ENCODE measurements at places on chromosomes 11 and 22. TPM values are rescaled to one million over a fixed set of nuclear protein-coding genes. Genes with fewer than 3 reads are reported as not detected.

DNA sequence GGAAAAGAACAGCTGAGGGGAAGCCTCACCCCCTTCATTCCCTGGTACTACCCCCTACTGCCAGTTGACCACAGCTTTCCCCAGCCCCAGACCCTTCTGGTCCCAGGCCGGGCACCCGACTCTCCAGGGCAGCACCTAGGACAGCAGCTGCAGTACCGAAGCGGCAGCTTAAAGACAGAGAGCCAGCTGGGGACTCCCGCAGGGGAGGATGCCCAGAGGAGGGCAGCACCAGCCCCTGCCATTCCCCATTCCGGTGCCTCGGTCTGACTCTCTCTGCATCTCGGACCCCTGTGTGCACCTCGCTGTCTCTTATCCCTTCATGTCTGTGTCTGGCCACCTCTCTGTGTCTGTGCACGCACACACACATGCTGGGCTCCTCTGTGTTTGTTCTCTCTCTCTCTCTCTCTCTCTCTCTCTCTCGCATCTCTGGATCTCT lies 9.4 kb downstream of the IGSF9B start:
- no peaks in the 10 kb centered on the region for H3K36me3 ChIP-seq
- peaks cover 25% of the 10 kb centered on the region for H3K4me1 ChIP-seq
- no peak overlapping the region for H3K27ac ChIP-seq
- H3K27me3 ChIP-seq, result peaks cover 25% of the 10 kb centered on the region
- H3K4me3 ChIP-seq, result no peak overlapping the region

GRCh38 chr22:23033116-23033905 lies 37.0 kb upstream of the GNAZ start:
- H3K4me1 ChIP-seq, result peaks cover 6% of the 10 kb centered on the region
- no peak overlapping the region for H3K27ac ChIP-seq
- no peak for DNase-seq
- H3K4me3 ChIP-seq, result no peak overlapping the region
- no peaks in the 10 kb centered on the region for H3K36me3 ChIP-seq

- H3K36me3 ChIP-seq, result no peaks in the 10 kb centered on the region
- peaks cover 13% of the 10 kb centered on the region for H3K4me1 ChIP-seq
- no peaks in the 10 kb centered on the region for H3K27me3 ChIP-seq
These were observed 3.1 kb upstream of the ATG2A start for GRCh38 chr11:64920124-64920523.

GRCh38 chr11:59356561-59356960 lies 2.1 kb upstream of the OR5AN1 start:
- H3K27me3 ChIP-seq, result no peaks in the 10 kb centered on the region
- no peaks in the 10 kb centered on the region for H3K4me1 ChIP-seq
- H3K36me3 ChIP-seq, result no peaks in the 10 kb centered on the region
- DNase-seq, result no peak
- no peak overlapping the region for H3K4me3 ChIP-seq
- no peak overlapping the region for H3K27ac ChIP-seq

Gene DENND6B
- total RNA-seq, result 25.6 TPM

GRCh38 chr11:66929753-66930152 lies 28.4 kb downstream of the PC start:
- H3K27ac ChIP-seq, result no peak overlapping the region
- H3K27me3 ChIP-seq, result no peaks in the 10 kb centered on the region
- peaks cover 18% of the 10 kb centered on the region for H3K4me1 ChIP-seq

GRCh38 chr11:15336021-15336420 lies 221.3 kb downstream of the INSC start:
- H3K4me1 ChIP-seq, result no peaks in the 10 kb centered on the region
- H3K36me3 ChIP-seq, result no peaks in the 10 kb centered on the region
- no peak overlapping the region for H3K27ac ChIP-seq
- H3K27me3 ChIP-seq, result peaks cover 9% of the 10 kb centered on the region
- no peak for DNase-seq

DNA sequence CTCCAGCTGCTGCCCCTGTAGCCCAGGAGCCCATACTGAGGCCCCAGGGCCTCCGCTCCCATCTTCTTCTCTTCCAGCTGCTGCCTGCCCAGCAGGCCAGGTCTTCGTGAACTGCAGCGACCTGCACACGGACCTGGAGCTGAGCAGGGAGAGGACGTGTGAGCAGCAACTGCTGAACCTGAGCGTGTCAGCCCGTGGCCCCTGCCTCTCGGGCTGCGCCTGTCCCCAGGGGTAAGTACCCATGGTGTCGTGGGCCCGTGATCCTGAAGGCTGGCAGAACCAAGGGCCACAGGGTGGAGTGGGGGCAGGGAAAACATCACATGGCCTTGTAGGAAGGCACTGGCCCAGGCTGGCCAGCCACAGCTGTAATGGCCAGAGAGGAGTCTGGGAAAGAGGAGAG lies 31.2 kb downstream of the OTOG start:
- DNase-seq, result peak; percentile 54
- no peaks in the 10 kb centered on the region for H3K36me3 ChIP-seq
- H3K4me1 ChIP-seq, result peaks cover 8% of the 10 kb centered on the region
- H3K27me3 ChIP-seq, result peaks cover 14% of the 10 kb centered on the region

Gene KRTAP5-9
- 0.43 TPM for total RNA-seq

Gene MS4A7
- total RNA-seq, result not detected

Gene LRRC55
- 0.48 TPM for total RNA-seq

DNA sequence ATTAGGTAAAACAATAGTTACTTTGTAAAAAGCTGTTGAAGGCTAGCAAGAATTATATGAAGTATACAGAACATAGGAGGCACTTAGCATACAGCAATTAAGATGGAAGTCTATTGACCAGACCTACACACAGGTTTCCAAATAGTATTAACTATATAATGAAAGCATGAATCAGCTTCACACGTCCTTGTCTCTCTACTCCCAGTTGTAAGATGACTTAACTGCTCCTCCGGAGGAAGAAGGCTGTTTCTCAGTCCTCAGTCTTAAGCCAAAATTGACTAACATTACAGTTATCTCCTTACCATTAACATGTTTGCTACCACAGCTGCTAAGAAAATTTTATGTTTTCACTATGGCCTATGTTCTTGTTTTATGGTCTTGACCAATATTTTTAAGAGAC lies 24.7 kb downstream of the SIK3 start:
- no peaks in the 10 kb centered on the region for H3K27me3 ChIP-seq
- no peak for DNase-seq
- H3K36me3 ChIP-seq, result peaks cover 3% of the 10 kb centered on the region
- H3K27ac ChIP-seq, result peak overlapping the region; percentile 80

DNA sequence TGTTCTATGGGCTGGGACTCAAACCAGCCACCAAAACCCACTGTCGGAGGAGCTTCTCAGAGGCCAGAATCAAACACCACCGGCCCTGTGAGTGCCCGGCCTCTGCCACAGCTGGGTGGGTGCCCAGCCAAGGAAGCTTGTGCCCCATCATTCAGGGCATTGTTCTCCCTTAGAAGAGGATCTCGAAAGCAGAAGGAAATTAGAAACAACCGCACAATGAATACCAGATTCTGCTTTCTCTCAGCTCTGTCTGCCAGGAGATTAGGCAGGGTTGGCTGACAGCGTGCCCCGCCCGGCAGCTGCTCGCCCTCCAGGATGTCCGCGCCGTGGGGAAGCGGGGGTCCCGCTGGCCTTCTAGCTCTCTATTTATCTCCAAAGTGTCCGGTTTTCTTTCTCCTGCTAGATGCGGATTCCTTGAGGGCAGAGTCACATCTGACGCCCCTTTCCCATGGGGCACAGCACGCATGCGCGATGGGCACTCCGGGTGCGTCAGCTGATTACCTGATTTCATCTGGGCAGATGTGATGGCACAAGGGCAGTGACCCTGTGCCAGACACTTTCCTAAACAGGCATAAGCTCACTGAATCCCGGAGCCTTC lies 25.5 kb downstream of the SCGB1A1 start:
- H3K4me1 ChIP-seq, result peaks cover 28% of the 10 kb centered on the region
- no peak overlapping the region for H3K4me3 ChIP-seq
- H3K36me3 ChIP-seq, result no peaks in the 10 kb centered on the region
- H3K27me3 ChIP-seq, result peaks cover 21% of the 10 kb centered on the region

Gene CDC45
- total RNA-seq, result 19.0 TPM

- H3K27me3 ChIP-seq, result no peaks in the 10 kb centered on the region
- peaks cover 15% of the 10 kb centered on the region for H3K4me1 ChIP-seq
- H3K36me3 ChIP-seq, result peaks cover 8% of the 10 kb centered on the region
- H3K27ac ChIP-seq, result peak overlapping the region; percentile 84
- H3K4me3 ChIP-seq, result peak overlapping the region; percentile 6
- no peak for DNase-seq
These were observed 100.8 kb downstream of the FAT3 start for GRCh38 chr11:92325416-92325815.

Gene RFPL1
- not detected for total RNA-seq

DNA sequence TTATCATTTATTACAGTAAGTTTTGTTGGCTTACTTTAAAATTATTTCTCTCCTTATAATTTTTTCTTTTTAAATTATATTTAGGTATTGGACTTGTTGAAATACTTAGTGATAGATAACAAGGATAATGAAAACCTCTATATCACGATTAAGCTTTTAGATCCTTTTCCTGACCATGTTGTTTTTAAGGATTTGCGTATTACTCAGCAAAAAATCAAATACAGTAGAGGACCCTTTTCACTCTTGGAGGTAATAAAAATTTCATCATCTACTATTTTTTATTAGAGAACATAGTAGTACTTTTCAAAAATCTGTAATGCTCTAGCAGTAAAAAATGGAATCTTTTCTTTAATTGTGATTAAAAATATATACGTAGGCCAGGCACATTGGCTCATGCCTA lies 70.4 kb downstream of the ATM start:
- H3K4me3 ChIP-seq, result no peak overlapping the region
- no peaks in the 10 kb centered on the region for H3K4me1 ChIP-seq
- no peak overlapping the region for H3K27ac ChIP-seq
- peaks cover 21% of the 10 kb centered on the region for H3K36me3 ChIP-seq

- no peak for DNase-seq
- H3K4me3 ChIP-seq, result no peak overlapping the region
- H3K4me1 ChIP-seq, result peaks cover 6% of the 10 kb centered on the region
- H3K36me3 ChIP-seq, result peaks cover 63% of the 10 kb centered on the region
- H3K27ac ChIP-seq, result no peak overlapping the region
- no peaks in the 10 kb centered on the region for H3K27me3 ChIP-seq
These were observed 108.8 kb downstream of the PPP6R3 start for GRCh38 chr11:68569357-68569756.

- H3K36me3 ChIP-seq, result no peaks in the 10 kb centered on the region
- no peak overlapping the region for H3K27ac ChIP-seq
- H3K4me3 ChIP-seq, result no peak overlapping the region
These were observed 417.0 kb upstream of the DDI1 start for GRCh38 chr11:103619480-103619879.

All from type B pancreatic cell (in vitro differentiated cells).